ENCODE measurements at places on chromosomes 13 and 19. TPM values are rescaled to one million over a fixed set of nuclear protein-coding genes. Genes with fewer than 3 reads are reported as not detected.
A peak's percentile ranks its signal among the peaks of the same experiment; 100 is the strongest.

- DNase-seq: no peak
Observed at GRCh38 chr13:110418944-110419343, 111.9 kb downstream of the COL4A2 start.

GRCh38 chr19:14345116-14345763, 36.0 kb upstream of the ADGRE5 start:
- DNase-seq: no peak

DNA sequence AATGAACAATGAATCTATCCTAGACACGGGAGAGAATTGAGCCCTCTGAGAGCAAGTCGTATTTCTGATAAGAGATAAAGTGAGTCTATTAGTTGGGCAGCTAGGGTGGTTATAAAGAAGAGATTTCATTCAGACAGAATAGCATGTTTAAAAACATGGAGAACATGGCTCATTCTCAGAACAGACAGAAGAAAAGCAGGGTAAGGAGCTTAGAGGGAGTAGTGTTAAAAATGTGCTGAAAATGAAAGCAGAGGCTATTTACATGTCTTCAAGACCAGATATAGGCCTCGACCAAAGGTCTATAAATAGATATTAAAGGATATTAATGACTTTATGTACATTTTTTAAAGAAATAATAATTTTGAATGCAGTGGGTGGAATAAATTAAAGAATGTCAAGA, 149.5 kb downstream of the SLITRK1 start:
- DNase-seq: no peak

DNA sequence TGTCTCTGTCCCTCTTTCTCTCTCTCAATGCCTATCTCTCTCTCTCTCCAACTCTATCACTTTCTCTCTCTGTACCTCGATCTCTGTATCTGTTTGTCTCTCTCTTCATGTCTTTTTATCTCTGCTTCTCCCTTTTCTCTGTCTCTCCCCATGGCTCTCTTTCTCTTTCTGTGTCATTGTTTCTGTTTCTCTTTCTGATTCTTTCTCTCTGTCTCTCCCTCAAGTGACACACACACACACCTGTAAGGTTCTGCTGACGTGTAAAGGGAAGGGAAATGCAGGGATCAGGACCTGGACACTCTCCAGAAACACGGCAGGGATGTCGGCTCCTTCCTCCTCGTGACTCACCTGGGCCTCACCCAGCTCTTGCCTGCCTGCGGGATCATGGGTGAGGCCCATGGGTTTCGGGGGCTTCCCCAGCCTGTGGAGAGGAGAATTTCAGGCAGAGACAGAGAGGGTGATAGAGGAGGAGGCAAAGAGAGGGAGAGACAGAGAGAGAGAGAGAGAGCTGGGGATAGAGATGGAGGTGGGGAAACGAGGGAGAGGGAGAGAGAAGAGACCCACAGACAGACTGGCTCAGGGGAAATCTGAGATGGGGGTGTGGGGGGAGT, 5.4 kb upstream of the PLAUR start:
- no peak for DNase-seq

GRCh38 chr19:56663931-56664500, 7.5 kb downstream of the ZNF835 start:
- DNase-seq: no peak

GRCh38 chr13:80144493-80144892, 196.4 kb downstream of the SPRY2 start:
- no peak for DNase-seq

DNA sequence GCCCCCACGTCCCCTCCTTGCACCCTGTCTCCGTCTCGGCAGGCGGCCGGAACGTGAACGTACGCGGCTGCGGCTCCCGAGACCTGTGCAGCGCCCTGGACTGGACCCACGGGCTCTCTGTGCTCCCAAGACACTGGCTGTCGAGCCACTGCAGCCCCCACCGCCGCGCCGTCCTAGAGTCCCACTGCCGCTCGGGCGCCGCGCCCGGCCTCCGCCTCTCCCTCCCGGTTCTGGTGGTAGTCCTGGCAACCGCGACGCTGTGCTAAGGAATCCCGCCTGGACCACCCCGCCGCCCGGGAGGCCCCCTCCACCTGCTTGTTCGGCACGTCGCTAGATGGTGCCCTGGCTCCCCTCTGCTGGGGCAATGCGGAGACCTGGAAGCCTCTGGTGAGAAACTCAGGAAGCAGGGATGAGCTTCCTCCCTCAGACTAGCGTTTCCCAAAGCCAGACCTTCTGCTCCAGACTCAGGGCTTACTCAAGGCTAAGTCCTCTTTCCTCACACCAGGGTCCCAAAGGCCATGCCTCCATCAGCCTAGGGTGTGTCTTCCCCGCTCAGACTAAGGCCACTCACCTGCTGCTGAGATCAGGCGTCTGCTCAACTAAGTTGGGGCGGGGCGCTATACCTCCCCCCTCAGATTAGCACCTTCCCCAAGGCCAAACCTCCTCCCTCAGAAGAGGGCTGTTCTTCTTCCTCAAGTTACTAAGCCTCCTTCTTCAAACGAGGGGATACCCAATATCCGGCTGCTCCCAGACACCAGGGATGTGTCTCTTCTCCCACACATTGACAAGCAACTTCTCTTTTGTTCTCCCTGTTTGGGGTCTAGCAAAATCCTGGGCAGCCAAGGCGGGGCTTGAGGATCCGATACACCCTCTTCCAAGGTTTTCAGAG, 16.1 kb upstream of the IRGC start:
- DNase-seq: peak; percentile 63

GRCh38 chr13:43414111-43414510, 372.7 kb downstream of the ENOX1 start:
- DNase-seq: no peak

DNA sequence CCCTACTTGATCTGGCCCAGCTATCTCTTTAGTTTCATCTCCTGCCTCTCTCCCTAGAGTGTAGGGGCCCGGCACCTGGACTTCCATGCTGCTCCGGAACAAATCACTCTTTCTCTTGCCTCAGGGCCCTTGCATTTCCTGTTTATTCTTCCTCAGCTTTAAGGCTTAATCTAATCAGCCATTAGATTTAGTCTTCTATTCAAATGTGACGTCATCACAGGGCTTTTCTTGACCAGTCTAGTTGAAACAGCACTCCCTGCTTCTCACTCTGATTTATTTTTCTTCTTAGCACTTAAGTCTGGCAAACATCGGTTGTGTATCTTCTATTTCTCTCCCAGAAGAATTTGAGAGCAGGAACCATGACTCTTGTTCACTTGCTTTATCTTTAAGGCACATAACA, 564.1 kb downstream of the EFNB2 start:
- no peak for DNase-seq

- DNase-seq: peak; percentile 93
Observed at GRCh38 chr13:46575818-46576221, 22.9 kb downstream of the LRCH1 start.

DNA sequence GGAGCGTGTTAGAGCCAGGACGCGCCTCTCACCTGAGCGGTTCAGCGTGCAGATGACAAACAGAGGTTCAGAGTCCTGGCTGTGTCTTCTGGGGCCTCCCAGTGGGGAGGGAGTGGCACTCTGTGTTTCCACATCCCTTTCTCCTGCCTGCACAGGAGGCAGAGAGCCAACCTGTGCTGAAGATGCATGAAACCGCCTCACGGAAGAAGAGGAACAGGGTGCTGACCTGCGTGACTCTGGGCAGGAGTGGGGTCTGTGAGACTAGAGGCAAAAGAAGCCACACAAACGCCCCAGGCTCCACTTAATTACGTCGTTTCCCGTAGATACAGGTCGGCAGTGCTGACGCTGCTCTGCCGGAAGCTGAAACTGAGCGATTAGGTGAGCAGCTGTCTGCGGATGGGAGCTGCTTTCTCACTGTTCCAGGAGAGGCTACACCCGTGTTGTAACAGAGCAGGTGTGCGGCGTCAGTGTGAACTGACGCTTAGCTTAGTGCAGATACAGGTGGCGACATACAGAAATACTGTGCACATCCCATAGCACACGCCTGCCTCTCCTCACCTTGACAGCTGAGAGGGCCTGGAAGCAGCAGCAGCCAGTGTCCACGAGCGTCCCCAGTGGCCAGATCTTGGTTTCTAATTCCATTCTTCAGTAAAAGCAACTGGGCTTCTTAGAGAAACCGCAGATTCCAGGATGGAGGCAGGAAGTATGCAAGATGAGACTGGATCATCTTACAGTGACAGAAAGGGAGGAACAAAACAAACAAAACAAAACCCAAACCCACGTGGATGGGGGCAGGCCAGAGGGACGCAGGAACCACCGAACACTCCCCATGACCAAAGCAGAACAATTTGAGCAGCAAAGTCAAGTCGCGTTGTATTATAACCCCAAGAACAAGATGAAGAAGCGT, 37.7 kb upstream of the MCF2L start:
- peak; percentile 89 for DNase-seq

DNA sequence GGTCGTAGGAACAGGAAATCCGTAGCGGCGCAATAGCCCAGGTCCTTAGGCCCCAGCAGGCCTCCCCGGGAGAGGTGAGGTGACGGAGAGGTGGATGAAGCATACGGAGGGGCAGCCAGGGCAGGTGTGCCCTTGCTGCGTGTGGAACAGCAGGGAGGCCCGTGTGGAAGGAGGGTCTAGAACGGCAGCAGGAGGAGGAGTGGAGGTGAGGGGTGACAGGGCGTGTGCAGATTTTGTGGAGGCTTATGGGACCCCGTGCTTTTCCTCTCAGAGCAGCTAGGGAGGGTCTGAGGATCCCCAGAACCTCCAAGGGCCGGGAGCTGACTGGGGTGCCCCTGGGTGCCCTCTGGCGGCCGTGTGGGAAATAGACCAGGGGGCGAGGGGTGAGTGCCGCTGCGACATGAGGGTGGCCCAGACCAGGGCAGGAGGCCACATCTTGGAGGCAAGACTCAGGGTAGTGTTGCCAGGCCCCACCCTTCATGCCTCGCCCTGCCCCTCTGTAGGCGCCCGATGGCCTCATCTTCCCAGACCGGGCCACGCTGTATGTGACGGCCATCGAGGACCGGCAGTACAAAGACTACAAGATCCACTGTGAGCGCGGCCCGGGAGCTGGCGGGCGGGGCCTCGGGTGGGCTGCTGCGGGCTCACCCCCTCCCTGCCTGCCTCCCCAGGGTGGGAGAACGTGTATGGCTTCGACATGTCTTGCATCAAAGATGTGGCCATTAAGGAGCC, 5.0 kb upstream of the ADM5 start:
- DNase-seq: no peak

- DNase-seq: peak; percentile 90
Observed at GRCh38 chr13:108352599-108352998, 83.1 kb downstream of the TNFSF13B start.

DNA sequence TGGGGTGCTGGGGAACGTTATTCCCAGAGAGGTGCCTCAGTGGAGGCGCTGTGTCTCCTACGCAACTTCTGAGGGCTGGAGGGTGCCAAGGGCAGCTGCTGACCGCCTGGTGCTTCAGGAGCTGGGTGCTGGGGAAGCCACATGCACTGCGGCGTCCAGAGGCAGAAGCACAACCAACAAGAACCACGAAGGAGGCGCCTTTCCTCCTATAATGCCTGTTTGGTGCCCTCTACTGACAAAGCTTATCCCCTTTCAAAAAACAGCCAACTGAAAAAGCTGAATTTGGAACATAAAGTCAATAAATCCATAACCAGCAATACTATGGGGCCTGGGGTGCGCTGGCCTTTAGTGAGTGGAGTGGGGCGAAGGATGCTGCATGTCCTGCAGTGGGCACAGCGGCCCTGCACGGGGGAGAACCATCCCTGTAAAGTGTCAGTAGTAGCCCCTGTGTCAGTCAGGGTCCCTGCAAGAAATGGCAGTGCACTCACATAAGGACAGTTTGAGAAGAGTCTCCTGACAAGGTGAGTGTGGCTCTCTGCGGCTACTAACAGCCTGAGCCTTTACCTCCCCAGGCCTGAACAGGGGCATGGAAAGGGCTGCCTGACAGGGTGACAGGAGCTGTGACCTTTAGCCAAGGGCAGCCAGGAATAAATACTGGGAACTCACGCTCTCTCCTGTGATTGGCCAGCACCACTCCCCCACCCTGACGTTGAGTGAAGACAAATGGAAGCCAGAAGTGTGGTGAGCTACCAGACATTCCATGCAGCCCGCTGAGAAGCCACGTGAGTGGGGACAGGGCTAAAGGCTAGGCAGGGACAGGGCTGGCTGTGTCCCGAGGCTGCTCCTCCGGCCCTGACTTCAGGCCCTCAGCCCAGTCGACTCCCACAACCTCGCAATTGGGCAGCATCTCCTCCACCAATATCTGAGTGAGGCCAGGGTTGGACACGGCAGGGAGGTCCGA, 4.5 kb upstream of the B3GNT8 start:
- DNase-seq: no peak

DNA sequence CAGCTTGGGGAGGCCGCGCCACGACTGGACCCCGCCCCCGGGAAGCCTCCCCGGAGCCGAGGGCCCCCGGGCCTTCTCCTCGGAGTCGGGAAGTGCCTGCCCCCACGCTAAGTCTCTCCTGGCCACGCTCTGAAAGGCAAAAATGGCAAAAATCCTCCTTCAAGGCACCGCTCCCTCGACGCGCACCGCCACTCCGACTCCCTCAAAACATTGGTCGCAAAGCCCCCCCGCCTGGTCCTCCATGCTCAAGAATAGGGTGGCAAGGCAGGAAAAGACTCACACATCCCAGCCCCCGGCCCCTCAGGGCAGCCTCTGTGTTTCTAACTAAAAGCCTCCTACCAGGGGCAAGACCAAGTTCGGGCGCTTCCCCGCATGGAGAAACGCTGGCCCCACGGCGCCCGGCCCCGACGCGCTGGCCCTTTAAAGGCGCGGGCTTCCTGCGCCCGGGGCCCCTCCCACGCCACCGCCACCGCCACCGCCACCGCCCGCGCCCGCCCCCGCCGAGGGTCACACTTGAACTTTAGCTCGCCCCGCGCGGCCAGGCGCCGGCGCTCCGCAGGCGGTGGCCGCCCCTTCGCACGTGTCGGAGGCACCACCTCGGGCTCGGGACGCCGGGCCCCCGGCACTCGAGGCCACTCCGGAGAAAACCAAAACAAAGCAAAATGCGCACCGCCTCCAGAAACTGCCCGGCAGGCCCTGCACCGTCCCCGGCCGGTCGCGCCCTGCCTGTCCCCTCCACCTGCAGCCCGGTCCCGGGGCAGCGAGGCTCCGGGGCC, 1.9 kb downstream of the FOXO1 start:
- DNase-seq: peak; percentile 77

DNA sequence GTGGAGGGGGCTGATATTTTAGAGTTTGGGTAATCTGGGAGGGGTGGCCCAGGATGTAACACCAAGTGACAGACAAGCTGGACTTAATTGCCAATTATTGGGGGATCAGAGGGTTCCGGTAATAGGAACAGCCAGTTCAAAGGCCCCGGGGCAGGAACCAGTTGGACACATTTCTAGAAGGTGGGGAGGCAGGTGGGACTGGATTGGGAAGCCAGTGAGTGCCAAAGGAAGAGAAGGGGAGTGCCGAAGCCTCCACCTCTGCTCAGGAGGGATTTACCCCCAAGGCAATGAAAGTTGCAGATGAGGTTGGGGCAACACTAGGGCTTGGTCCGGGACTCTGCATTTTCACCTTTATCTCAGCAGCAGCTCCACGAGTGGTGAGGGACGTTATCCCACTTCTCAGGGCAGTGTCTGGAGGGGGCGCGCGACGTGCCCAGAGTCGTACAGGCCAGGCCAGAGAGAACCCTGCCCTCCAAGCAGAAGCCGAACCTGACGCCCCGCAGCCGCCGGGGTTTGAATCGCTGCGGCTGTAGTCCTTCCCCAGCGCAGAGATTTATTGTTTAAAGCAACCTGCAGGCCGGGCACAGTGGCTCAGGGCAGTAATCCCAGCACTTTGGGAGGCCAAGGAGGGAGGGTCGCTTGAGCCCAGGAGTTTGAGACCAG, 5.7 kb upstream of the JUND start:
- no peak for DNase-seq

GRCh38 chr13:90374168-90374567, 973.3 kb upstream of the MIR17HG start:
- no peak for DNase-seq

Gene AMER2
- 0.04 TPM for total RNA-seq

Gene KRTDAP
- 0.18 TPM for total RNA-seq

Gene LAIR1
- total RNA-seq: 5.3 TPM

Gene PIN1
- 87.9 TPM for total RNA-seq

Gene CADM4
- 7.8 TPM for total RNA-seq

Gene ZNF540
- total RNA-seq: 2.1 TPM

Gene KIR2DL3
- not detected for total RNA-seq
